ENCODE measurements at places on chromosomes 2 and 18.

GRCh38 chr2:223626716-223627115 lies 24.6 kb upstream of the SCG2 start:
- no peak for DNase-seq

DNA sequence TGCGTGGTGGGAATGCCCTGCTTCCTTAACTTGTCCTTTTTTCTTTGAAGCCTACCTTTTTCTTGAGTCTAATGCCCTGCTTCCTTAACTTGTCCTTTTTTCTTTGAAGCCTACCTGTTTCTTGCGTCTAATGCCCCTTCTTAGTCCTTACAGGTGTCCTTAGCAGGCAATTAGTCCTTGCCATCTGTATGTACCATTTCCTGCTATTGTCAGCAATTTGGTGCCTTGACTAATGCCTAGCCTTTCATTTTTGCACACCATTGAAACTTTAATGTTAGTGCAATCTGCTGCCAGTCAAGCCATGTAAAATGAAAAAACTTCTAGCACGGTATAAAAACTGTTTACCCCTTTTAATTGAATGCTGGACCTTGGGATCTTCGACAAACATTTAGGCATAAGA lies 4.3 kb downstream of the KDM3A start:
- no peak for DNase-seq

DNA sequence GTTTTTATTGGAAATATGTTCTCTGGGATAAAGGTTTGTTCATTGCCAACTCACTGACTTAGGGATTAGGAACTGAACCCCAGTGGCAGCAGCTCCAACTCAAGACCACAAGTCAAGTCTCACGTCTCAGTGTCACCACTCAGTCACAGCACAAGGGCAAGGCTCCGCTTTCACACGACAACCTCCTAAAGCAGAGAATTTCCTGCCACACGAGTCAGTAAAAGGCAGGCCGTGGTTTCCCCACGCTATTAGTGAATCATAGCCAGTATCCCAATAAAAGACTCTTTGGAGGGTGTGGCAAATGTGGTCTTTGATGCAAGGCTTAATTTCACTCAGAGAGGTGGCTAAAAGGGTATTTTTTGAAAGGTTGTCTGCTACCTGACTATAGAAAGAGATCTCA lies 57.6 kb downstream of the PIEZO2 start:
- no peak for DNase-seq

- no peak for DNase-seq
Observed at GRCh38 chr18:8496186-8496585, 113.1 kb upstream of the RAB12 start.

- no peak for DNase-seq
Observed at GRCh38 chr2:175169191-175169590, 1.2 kb upstream of the ATF2 start.

All from stimulated activated CD8-positive, alpha-beta memory T cell treated with anti-CD3 and anti-CD28 coated beads, Interleukin-12 subunit alpha, Interleukin-12 subunit beta, amount 100 ng/mL, for 1 hour (primary cell).